ENCODE measurements at places on chromosomes 2 and 18. TPM values are rescaled to one million over a fixed set of nuclear protein-coding genes. Genes with fewer than 3 reads are reported as not detected.

ANXA4 gene
- total RNA-seq, result 6.6 TPM

DNA sequence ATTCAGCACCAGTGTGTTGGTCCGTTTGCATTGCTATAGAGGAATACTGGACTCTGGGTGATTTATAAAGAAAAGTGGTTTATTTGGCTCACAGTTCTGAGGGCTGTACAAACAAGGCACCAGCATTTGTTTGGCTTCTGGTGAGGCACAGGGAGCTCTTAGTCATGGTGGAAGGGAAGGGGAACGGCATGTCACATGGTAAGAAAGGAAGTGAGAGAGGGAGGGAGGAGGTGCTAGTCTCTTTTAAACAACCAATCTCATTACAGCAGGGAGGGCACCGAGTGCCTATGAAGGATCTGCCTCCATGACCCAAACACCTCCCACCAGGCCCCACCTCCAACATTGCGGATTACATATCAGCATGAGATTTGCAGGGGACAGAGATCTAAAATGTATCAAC is 143.9 kb upstream of the DLX2 start:
- no peak for DNase-seq

GRCh38 chr2:238742066-238742465 is 105.8 kb upstream of the TWIST2 start:
- DNase-seq, result no peak

HOXD1 gene
- not detected for total RNA-seq

COBLL1 gene
- 4.0 TPM for total RNA-seq

DNA sequence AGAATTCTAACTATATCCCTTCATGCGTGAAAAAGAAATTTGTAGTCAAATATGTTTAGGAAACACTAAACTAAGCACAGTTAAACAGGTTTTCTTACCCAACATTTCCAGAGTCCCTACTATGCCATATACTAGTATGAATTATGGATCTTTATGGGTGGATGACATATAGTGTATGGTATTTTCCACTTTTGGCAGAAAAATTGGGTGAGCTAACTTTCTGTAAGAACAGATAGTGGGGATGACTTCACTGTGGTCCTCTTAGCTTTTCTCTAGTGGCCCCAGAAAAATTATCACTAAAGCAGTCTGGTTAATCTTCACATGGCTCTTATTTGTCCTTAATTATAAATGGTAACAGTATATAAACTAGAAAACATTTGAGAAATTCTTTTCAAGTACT is 240.0 kb upstream of the GULP1 start:
- DNase-seq, result no peak

Data from neural crest cell (in vitro differentiated cells).